ENCODE measurements at places on chromosomes 11 and 22. TPM values are rescaled to one million over a fixed set of nuclear protein-coding genes. Genes with fewer than 3 reads are reported as not detected.

DNA sequence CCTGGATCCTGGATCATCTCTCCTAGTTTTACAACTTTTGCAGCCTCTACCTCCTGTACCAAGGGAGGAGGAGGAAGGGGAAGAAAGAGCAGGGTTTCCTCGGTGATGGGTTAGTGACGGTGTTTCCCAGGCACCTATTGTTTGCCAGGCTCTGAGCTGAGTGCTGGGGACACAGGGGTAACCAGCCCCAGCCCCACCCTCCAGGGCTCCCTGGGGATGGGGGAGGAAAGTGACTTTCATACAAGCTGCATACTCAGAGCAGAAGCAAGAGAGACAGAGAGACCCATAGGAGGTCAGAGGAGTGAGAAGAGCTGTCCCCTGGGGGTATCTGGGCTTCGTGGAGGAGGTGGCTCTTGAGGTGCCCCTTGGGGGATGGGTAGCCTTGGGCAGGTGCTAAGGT, 89.4 kb upstream of the THY1 start:
- H3K4me1 ChIP-seq = no peaks in the 10 kb centered on the region
- H3K4me3 ChIP-seq = no peak overlapping the region
- DNase-seq = no peak
- H3K36me3 ChIP-seq = no peaks in the 10 kb centered on the region
- H3K27ac ChIP-seq = no peak overlapping the region

The OR5M10 gene
- total RNA-seq = not detected

The TOB2 gene
- total RNA-seq = 13.7 TPM

- no peak overlapping the region for H3K27ac ChIP-seq
- no peak for DNase-seq
- no peaks in the 10 kb centered on the region for H3K27me3 ChIP-seq
- no peaks in the 10 kb centered on the region for H3K36me3 ChIP-seq
Observed at GRCh38 chr11:33664166-33664565, 36.5 kb downstream of the C11orf91 start.

- no peaks in the 10 kb centered on the region for H3K4me1 ChIP-seq
- no peak for DNase-seq
- no peak overlapping the region for H3K4me3 ChIP-seq
- H3K36me3 ChIP-seq = no peaks in the 10 kb centered on the region
Observed at GRCh38 chr22:32545801-32546200, 71.2 kb downstream of the FBXO7 start.

The RNF141 gene
- total RNA-seq = 21.0 TPM

The PAK1 gene
- total RNA-seq = 14.5 TPM

The TECTA gene
- total RNA-seq = 0.42 TPM

GRCh38 chr11:32256466-32256865, 165.6 kb downstream of the RCN1 start:
- no peak overlapping the region for H3K27ac ChIP-seq
- DNase-seq = no peak
- H3K4me3 ChIP-seq = no peak overlapping the region
- no peaks in the 10 kb centered on the region for H3K4me1 ChIP-seq
- H3K36me3 ChIP-seq = no peaks in the 10 kb centered on the region
- no peaks in the 10 kb centered on the region for H3K27me3 ChIP-seq

- H3K4me3 ChIP-seq = no peak overlapping the region
- no peaks in the 10 kb centered on the region for H3K27me3 ChIP-seq
- H3K4me1 ChIP-seq = no peaks in the 10 kb centered on the region
- H3K36me3 ChIP-seq = no peaks in the 10 kb centered on the region
- no peak overlapping the region for H3K27ac ChIP-seq
Observed at GRCh38 chr22:47009304-47010101, 247.1 kb downstream of the TBC1D22A start.

GRCh38 chr11:2835296-2835695, 50.3 kb downstream of the CDKN1C start:
- H3K27ac ChIP-seq = no peak overlapping the region
- no peaks in the 10 kb centered on the region for H3K4me1 ChIP-seq
- no peaks in the 10 kb centered on the region for H3K36me3 ChIP-seq
- no peak overlapping the region for H3K4me3 ChIP-seq

The TSKU gene
- 277 TPM for total RNA-seq

GRCh38 chr22:35409783-35410662, 10.1 kb downstream of the MCM5 start:
- no peak overlapping the region for H3K4me3 ChIP-seq
- peaks cover 5% of the 10 kb centered on the region for H3K36me3 ChIP-seq
- peak overlapping the region; percentile 43 for H3K27ac ChIP-seq

- no peak overlapping the region for H3K4me3 ChIP-seq
- no peak overlapping the region for H3K27ac ChIP-seq
- no peaks in the 10 kb centered on the region for H3K4me1 ChIP-seq
Observed at GRCh38 chr11:122796128-122796717, 42.1 kb upstream of the CRTAM start.
